Body of pancreas (tissue), 4 donors: ENCODE measurements at places on chromosomes 4 and X. TPM values are rescaled to one million over a fixed set of nuclear protein-coding genes. Genes with fewer than 3 reads are reported as not detected.
A peak's percentile ranks its signal among the peaks of the same experiment; 100 is the strongest.

GRCh38 chr4:88758264-88758663, 60.6 kb upstream of the NAP1L5 start:
- DNase-seq: no peak

- peak; percentile 53 for DNase-seq
Observed at GRCh38 chr4:52038103-52038912, at the start of gene SGCB. Gene SGCB, minus strand, starts transcription at chr4:52038299. Its CDS starts 40 bp downstream, at chr4:52038259.

- no peak for DNase-seq
Observed at GRCh38 chr4:85901500-85901899, 426.6 kb downstream of the ARHGAP24 start.

MAGEB10 gene
- total RNA-seq: not detected

GRCh38 chrX:53269536-53270107, 11.8 kb downstream of the IQSEC2 start:
- no peak for DNase-seq

DNA sequence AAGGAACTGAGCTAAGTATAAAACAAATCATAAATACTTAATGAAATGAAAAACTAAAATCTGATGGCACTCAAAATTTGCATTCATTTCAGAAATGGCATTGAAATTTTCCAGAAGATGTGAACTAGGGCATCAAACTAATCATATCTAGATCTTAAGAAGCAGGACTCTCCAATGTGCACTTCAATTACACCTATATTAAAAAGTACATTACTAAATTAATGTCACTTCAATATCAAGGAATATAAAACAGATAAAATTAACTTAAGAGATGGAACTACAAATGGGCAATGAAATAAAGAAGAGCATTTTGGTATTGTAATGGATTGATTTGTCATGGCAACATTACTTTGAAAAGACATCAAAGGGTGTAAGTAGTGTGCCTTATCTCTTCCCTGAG, 20.3 kb downstream of the NPY2R start:
- no peak for DNase-seq

- DNase-seq: peak; percentile 23
Observed at GRCh38 chr4:54971474-54971950, 153.9 kb downstream of the KDR start.

DNA sequence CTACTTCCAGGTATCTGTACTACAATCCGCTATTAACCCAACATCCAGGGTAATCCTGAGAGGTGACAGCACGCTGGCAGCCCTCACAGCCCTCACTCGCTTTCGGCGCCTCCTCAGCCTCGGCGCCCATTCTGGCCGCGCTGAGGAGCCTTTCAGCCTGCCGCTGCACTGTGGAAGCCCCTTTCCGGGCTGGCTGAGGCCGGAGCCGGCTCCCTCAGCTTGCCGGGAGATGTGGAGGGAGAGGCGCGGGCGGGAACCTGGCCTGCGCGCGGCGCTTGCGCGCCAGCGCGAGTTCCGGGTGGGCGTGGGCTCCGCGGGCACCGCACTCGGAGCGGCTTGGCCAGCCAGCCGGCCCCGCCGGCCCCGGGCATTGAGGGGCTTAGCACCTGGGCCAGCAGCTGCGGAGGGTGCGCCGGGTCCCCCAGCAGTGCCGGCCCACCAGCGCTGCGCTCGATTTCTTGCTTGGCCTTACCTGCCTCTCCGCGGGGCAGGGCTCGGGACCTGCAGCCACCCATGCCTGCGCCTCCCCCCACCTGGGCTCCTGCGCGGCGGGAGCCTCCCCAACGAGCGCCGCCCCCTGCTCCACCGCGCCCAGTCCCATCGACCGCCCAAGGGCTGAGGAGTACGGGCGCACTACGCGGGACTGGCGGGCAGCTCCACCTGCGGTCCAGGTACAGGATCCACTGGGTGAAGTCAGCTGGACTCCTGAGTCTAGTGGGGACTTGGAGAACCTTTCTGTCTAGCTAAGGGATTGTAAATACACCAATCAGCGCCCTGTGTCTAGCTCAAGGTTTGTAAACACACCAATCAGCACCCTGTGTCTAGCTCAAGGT, 87.3 kb downstream of the PRSS12 start:
- peak; percentile 60 for DNase-seq

DNA sequence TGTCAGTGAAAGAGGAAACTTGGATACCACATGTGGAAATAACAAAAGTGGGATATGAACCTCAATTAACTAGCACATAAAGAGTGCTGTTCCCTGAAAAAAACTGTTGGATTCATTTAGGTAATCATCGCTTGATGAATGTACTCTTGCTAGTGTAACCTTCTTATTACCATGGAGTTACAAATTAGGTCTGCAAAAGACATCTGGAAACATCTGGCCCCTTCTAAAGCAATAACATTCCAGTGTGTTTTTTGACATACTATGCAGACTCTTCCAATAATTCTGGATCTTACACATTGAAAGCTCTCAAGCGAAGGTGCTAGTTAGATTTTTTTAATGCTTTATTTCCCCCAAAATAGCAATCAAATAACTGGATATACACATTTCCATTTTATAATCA, 134.6 kb downstream of the ATP10D start:
- DNase-seq: no peak

DNA sequence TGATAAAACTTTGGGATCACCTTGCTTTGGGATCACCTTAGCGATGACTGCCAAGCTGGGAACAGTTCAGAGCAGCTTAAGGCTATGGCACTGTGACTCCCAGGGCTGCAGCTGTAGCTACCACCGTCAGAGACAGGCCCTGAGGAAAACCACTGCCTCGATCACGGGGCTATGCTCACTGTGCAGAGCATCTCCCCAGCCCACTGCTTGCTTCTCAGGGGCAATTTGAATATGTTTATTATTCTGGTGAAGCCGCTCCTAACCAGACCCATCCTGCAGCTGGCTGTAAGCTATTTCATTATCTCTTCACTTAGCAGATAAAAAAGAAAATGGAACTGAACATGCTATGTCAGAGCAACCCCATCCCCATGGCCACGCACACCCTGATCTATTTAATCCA, 328.5 kb downstream of the EVC2 start:
- no peak for DNase-seq

BEND4 gene
- not detected for total RNA-seq

- DNase-seq: peak; percentile 29
Observed at GRCh38 chr4:42397635-42398170, 415 bp downstream of the SHISA3 start.

DNA sequence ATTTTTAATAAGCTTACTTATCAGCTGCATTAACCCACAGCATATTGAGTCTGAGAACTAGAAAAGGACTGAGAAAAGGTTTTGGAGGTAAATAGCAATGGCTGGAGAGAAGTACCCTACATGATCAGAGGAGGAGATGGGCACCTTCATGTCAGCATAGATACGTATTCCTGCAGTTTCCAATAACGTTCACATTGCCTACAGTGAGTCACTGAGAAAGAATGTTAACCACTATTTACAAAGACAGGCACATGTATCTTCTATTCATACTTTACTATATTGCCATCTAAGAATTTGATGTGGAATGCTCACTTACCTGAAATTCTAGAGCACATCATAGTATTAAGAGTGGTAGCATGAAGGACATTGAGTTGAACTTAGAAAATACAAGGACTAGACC, 92.5 kb downstream of the TLL1 start:
- DNase-seq: no peak

DNA sequence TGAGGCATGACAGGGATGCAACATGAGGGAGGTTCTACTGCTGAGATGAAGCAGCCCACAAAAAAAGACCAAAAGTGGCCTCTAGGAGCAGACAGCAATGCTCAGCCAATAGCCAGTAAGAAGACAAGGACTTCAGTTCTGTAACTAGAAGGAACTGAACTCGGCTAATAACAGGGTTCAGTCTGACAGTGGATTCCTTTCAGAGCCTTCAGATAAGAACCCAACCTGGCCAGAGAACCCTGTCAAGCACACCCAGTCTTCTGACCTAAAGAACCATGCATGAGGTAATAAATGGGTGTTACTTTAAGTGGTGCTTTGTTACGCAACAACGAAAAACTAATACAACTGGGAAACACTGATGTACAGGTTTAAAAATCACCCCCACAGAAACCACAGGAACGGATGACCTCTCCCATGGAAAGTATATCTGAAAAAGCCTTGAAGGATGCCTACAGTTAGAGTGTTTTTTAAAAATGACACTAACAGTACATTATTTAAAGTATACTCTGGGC, 94.6 kb downstream of the PAPSS1 start:
- no peak for DNase-seq

- no peak for DNase-seq
Observed at GRCh38 chr4:173704201-173704600, 174.2 kb upstream of the HAND2 start.

DNA sequence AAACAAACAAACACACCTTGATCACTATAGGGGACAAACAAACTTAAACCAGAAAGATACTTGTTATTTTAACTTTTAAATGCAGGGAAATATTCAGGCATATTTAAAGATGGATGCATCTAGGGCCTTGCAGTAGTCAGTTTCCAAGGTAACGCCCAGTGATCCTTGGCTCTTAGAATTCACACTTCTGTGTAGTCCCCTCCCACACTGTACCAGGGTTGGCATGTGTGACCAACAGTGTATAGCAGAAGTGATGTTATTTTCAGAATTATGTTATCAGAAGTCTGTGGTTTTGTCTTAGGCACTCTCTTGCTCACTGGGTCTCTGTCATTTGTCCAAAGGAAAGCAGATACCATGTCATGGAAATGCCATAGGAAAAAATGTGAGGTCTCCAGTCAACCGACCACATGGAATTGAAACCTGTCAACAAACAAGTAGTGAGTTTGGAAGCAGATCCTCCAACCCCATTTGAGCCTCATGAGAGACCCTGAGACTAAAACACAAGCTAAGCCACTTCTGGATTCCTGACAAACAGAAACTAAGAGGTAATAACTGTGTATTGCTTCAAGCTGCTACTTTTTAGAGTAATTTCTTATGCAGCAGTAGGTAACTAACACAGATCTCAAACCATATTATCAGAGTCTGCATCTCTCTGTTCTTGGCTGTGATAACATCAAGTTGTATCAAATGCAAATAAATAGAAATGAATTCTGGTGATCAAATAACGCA, 670.3 kb downstream of the KCTD8 start:
- DNase-seq: no peak

- no peak for DNase-seq
Observed at GRCh38 chr4:169174247-169174646, 96.5 kb downstream of the SH3RF1 start.
